ENCODE measurements at places on chromosomes 5 and 9.

GRCh38 chr5:135384898-135385297 is 14.1 kb downstream of the MACROH2A1 start:
- H3K4me3 ChIP-seq: no peak overlapping the region
- peaks cover 29% of the 10 kb centered on the region for H3K4me1 ChIP-seq
- peaks cover 67% of the 10 kb centered on the region for H3K36me3 ChIP-seq
- no peak for DNase-seq
- no peak overlapping the region for H3K27ac ChIP-seq

DNA sequence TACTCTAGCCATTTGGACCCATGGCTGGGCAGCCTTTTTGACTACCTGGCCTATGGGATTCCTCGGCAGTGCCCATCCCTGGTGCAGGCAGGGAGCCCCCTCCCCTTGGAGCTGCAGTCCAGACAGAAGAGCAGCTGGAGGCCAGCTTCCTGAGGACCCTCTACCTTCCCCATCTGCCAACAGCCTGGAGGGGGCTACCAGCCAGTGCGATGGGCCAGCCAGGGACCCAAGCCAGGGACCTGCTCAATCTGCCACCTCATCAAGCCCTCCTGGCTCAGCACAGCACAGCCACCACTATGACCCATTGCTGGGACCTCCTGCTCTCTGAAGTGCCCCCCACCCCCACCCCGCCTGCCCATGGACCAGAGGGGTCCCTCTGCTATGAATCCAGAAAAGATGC is 22.6 kb upstream of the TDRD7 start:
- H3K4me1 ChIP-seq: peaks cover 16% of the 10 kb centered on the region
- DNase-seq: no peak
- no peak overlapping the region for H3K27ac ChIP-seq

- H3K36me3 ChIP-seq: peaks cover 8% of the 10 kb centered on the region
- no peak for DNase-seq
- peak overlapping the region; percentile 5 for H3K4me3 ChIP-seq
These were observed 1.0 kb downstream of the DMRT2 start for GRCh38 chr9:1051210-1051583.

DNA sequence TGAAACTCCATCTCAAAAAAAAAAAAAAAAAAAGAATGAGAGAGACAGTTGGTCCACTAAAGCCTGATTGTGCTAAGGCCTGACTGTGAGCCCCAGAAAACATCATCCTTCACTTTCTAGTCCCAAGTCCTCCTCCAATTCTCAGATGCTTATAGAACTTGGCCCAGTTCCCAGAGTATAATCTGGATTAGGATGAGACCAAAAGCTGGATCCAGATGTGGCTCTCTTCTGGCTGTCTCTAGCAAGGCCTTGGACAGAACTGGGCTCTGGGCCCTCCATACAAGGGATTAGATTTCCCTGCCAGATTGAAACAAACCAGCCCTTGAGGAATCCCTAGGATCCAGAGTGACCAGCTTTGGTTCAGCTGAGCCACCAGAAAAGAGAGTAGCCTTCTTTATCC is 98.4 kb upstream of the ZNF366 start:
- no peaks in the 10 kb centered on the region for H3K36me3 ChIP-seq
- H3K4me1 ChIP-seq: no peaks in the 10 kb centered on the region
- DNase-seq: no peak
- no peak overlapping the region for H3K27ac ChIP-seq
- H3K4me3 ChIP-seq: no peak overlapping the region

DNA sequence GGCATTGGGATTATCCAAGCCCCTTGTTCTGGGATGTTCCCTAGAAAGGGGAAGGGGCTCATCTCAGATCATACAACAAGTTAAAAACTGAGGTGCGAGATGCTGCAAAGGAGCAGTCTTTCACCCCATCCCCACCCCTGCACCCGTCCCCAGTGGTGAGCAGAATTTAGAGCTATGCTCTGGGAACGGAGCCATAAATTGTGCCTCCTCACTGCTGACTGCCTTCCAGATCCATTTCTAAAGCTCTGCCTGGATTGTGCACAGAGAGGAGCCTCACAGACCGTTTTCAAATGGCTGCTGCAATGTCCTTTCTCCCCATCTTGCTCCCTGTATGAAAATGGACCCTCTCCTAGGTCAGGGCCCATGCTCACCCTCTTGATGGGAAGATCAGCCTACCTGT is 8.3 kb downstream of the SLC25A48 start:
- peaks cover 7% of the 10 kb centered on the region for H3K27me3 ChIP-seq
- no peaks in the 10 kb centered on the region for H3K36me3 ChIP-seq
- no peak for DNase-seq
- no peak overlapping the region for H3K27ac ChIP-seq
- H3K4me3 ChIP-seq: no peak overlapping the region
- H3K4me1 ChIP-seq: no peaks in the 10 kb centered on the region
